Lower leg skin (tissue), 4 donors: ENCODE measurements at places on chromosomes 4 and X.

- no peak for DNase-seq
These were observed 57.1 kb upstream of the NOCT start for GRCh38 chr4:138958519-138958918.

DNA sequence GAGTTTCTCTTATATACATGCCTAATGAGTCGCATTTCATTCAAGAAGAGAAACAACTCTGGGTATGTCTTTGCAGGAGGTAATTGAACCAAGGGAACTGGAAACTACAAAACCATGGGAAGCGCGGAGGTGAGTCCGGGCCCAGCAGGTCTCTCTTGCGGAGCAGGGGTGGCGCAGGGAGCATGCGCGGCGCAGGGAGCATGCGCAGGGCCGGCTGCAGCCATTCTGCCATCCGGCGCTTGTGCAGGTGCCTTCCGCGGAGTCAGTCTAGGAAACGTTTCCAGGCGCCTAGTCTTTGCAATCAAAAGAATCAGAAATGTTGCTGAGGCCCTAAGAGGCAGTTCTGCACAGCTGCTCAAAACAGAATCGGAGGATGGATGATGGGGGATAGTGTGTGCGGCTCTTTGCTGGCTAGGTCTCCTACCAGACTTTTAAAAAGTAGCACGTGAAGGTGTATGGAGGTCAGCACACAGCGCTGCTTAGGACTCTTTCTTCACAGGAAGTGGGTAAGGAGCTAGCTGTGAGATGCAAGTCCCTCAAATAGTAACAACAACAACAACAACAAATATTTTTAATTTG, 433.8 kb upstream of the FAT1 start:
- DNase-seq = no peak

GRCh38 chr4:107665001-107665400, 55.0 kb downstream of the PAPSS1 start:
- no peak for DNase-seq

DNA sequence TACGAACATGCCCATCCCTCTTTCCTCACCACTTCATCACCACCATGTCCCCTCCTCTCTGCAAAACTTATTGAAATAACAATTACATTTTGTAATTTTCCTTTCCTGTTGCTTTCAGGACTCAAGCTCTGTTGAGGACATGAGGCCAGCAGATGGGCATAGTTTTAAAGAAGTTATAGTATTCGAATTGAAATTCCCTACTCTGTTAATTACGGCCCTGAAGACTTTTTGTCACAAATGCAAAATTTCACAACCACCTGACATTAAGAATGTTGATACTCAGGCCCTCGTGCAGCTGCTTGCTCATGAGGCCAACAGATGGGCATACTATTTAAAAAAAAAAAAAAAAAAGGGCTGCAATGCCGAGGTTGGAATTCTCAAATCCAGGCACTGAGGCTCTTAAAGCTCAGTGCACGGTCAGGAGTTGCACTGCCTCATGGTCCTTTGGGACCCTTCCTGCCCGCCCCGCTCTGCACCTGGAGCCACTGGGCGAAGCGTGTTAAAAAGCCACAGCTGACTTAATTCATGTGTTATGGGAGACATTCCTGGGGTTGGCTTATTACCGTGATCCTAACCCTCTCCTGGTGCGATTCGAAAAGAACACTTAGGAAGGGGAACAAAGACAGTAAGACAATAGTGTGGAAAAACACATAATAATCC, 34.2 kb upstream of the FAT1 start:
- DNase-seq = no peak

DNA sequence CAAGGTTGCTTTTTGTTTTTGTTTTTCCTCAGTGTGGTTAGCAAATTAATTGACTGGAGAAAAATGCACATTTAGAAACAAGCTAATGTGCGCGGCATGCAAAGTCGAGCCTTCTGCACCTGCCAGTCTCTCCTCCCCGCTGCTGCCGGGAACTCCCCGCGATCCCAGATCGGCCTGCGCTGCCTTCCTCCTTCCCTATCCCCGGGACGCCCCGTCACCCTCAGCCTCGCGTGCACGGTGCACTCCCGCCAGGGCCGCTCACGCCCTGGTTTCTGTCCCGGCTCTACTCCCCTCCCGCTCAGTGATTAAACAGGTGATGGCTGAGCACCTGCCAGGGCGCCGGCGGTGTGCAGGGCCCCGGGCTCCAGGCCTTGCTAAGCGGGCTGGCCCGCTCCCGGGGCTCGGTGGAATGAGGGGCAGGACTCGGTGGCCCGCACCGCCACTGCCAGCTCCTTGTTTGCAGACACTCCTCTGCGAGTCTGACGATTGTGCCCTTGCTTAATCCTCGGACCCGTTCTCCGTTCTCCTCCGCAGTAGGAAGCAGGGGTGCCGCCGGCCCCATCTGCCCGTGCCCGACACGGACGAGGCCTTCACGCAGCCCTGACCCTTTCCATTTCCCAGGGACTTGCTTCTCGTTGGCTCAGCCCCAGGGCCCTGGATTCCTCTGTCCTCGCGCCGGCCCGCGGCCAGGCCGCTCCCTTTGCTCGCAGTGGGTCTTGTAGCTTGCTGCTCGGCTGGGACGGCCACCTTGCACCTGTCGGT, 143.4 kb downstream of the TRIML1 start:
- no peak for DNase-seq

GRCh38 chr4:21451032-21451431, 497.5 kb downstream of the KCNIP4 start:
- DNase-seq = no peak

DNA sequence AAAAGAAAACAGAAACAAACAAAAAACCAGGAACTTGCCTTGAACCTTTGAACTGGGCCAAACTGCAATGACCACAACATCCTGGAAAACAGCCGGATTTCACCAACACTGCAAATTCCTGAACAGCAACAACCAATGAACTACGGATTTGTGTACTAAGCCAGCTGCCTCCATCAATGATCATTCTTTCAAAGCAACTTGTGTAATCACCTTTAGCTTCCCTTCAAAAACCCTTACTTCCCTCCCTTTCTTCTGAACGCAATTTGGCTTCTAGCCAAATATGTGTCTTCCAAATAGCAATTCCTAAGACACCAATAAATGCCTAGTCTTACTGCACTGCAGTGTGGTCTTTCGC, 98.5 kb upstream of the FAM47C start:
- no peak for DNase-seq

- peak; percentile 16 for DNase-seq
These were observed 126.6 kb downstream of the ASB9 start for GRCh38 chrX:15143050-15143824.
